ENCODE measurements at places on chromosomes 16 and 17.

- DNase-seq, result no peak
These were observed 7.0 kb downstream of the CBLN1 start for GRCh38 chr16:49274591-49274990.

DNA sequence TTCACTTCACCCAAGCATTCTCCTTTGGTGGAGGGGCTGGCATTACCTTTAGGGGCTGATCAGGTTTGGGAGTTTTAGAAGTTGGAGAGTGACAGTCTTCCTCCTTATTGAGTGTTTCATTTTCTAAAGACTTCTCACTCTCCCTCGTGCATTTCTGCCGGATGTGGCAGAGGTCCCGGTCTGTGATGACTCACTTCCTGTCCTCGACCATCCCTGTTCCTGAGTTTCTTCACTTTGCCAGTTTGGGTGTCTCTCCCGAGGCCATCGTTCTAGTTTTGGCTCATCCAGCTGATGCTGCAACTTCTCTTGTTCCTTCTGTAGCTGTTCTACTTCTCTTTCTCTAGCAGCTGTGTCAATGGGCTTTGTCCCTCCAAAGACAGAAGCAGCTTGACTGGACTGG, 104.3 kb downstream of the PHKB start:
- no peak for DNase-seq

GRCh38 chr17:1960545-1960912, 64.6 kb downstream of the RTN4RL1 start:
- DNase-seq, result no peak

DNA sequence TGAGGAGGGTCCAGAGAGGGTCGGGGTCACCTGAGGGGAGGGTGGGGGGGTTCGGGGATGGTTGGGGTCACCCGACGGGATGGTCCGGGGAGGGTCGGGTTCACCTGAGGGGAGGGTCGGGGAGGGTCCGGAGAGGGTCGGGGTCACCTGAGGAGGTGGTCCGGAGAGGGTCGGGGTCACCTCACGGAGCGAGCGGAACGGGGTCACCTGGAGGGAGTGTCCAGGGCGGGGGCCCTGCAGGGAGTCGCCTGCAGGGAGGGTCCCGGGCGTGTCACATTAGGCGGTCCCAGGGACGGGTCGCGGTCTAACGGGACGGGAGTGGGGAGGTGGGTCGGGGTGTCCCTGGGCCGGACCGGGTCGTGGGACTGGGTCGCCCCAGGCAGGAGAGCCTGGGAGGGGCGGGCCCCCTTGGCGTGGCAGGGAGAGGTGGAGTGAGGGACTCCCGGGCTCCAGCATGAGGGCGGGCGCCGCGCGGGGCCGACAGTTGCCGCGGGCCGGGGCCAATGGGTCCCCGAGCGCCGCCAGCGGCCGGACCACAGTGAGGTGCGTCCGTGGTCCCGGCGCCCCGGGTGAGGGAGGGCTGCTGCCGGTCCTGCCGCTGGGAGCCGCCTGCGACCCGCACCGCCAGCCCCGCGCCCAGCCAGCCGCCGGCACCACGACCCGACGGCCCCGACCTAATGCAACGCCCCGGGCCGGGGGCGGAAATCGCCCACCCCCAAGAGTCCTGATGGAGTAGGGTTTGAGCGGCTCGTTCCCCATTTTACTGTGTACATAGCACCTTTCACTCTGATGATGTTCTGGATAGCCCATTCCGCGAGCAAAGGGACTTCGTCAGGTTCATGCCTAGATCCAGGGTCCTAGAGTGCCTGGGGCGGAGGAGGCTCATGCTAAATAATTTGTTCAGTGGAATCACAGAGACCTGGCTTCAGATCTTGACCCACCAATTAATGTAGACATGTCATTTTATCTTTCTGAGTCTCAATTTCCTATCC, 1.2 kb upstream of the ABCA3 start:
- DNase-seq, result no peak

- no peak for DNase-seq
These were observed 138.6 kb upstream of the SDK2 start for GRCh38 chr17:73782641-73783381.

- no peak for DNase-seq
These were observed 116.8 kb downstream of the WSCD1 start for GRCh38 chr17:6186998-6187397.

GRCh38 chr17:80124351-80124981, 22.5 kb downstream of the EIF4A3 start:
- no peak for DNase-seq

- no peak for DNase-seq
These were observed 1.5 kb upstream of the SOX9 start for GRCh38 chr17:72119077-72119872.

DNA sequence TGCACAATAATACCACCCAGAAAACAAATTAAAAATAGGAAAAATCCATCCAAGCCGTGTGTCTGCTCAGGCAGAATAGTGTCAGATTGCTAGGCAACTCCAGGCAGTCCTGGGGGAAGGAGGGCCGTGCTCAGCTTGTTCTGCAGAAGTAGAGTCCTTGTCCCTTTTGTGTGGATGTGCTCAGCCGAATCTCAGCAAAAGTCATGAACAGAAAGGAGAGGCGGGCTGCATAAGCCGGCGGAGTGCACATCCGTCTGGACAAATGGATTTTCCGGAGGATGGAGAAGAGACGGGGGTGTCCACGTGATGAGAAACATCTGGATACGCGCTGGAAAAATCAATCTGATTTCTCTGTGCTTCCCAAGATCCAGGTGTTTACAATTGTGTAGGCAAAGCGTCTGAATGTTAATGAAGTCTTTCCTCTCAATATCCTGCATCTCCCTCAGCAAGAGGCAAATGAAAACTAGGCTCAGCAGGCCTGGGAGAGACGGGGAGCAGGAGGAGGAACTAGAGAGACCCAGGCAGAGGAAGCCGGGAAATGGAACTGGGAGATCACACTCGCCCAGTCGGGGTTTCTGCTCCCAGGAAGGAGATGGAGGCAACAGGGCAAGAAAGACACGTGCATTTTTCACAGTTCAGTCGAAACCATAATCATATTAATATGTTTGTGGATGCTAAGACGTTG, 7.7 kb upstream of the RBFOX3 start:
- DNase-seq, result no peak

GRCh38 chr17:12376276-12376675, 289.4 kb upstream of the MYOCD start:
- no peak for DNase-seq

GRCh38 chr17:77126519-77126918, 14.2 kb upstream of the SEC14L1 start:
- no peak for DNase-seq

GRCh38 chr16:46803373-46803772, 27.6 kb downstream of the C16orf87 start:
- no peak for DNase-seq

DNA sequence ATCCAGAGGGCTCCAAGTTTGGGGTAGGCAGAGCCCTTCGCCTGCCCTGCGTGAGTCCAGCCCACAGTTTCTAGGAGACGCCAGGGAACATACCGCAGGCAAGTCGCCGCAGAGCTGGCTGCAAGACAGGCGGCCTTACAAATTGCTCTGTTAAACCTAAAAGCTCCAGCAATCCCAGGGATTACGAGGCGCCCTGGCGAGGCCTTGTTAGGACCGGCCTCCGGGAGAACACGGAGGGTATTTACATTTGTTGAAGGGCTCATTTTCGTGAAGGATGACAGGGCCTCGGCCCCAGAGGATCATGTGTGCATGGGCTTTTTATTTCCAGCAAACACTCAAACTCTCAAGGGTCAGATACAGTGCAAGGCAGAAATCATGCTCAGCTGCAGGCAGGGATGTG, 77.6 kb upstream of the FOXF1 start:
- DNase-seq, result no peak

DNA sequence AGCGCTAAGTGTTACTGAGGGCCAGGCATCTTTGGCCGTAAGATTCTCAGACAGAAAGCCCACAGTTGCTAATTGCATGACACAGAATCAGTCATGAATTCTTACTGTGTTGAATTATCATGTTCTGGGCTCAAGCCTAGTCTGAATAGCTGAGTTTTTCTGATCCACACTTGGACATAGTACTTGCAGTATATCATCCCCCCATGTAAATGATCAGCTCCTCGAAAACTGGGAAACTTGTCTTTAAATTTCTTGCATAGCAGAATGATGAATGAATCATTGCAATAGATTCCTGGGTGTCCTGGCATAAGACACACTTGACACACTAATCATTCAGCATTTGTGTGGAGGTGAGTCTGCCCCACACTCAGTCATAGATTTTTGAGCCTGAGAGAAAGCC, 2.2 kb downstream of the MLYCD start:
- no peak for DNase-seq

- no peak for DNase-seq
These were observed 634.8 kb downstream of the KCNJ2 start for GRCh38 chr17:70804161-70804560.
